ENCODE measurements at places on chromosomes 16 and 17.
A peak's percentile ranks its signal among the peaks of the same experiment; 100 is the strongest.

- DNase-seq = no peak
These were observed 615 bp downstream of the PRPSAP1 start for GRCh38 chr17:76353004-76353598.

- no peak for DNase-seq
These were observed 16.8 kb upstream of the DYNLL2 start for GRCh38 chr17:58066401-58066800.

DNA sequence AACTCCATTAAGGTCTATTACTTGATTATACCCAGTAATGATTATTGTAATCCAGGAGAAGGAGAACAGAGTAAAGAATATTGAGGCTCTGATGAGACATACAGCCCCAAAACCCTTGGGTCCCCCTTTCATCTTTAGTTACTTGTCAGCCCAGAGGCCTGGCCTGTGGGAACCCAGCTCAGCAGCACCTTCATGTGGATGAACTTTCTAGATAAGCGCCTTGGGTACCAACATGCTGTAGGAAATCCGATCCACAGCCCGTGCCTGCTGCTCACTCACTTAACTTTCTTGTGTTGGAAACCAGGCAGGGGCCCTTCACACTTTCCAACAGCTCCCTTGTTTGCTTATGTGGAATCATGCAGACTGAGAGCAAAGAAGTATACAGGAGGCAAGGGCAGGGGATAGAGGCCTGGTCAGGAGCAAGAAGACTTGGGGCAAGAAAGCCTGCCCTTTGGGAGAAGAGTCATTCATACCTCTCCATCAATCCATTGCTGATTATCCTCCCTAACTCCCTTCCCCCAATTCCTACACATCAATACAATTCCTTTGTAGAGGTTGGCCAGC lies 64.0 kb upstream of the SOX9 start:
- DNase-seq = no peak

GRCh38 chr16:2751577-2752034 lies 832 bp upstream of the SRRM2 start:
- no peak for DNase-seq

- DNase-seq = no peak
These were observed 18.6 kb downstream of the CREBBP start for GRCh38 chr16:3861808-3862451.

DNA sequence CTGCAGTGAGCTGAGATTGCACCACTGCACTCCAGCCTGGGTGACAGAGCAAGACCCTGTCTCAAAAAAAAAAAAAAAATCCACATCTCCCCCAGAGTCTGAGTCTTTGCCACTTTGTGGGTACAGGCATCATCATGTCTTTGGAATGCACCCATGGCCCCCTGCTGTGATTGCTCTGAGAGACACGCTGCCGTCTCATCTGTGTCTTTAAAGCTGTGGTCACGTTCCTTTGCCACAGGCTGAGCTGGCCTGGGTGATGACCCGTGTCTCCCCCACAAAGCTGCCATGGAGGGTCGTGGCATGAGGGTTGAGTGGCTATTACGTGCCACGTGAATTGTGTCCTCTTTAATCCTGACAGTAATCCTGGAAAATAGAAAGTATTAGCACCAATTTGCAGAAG lies 20.2 kb downstream of the CRISPLD2 start:
- no peak for DNase-seq

- no peak for DNase-seq
These were observed 2.7 kb downstream of the PRCD start for GRCh38 chr17:76542566-76542971.

DNA sequence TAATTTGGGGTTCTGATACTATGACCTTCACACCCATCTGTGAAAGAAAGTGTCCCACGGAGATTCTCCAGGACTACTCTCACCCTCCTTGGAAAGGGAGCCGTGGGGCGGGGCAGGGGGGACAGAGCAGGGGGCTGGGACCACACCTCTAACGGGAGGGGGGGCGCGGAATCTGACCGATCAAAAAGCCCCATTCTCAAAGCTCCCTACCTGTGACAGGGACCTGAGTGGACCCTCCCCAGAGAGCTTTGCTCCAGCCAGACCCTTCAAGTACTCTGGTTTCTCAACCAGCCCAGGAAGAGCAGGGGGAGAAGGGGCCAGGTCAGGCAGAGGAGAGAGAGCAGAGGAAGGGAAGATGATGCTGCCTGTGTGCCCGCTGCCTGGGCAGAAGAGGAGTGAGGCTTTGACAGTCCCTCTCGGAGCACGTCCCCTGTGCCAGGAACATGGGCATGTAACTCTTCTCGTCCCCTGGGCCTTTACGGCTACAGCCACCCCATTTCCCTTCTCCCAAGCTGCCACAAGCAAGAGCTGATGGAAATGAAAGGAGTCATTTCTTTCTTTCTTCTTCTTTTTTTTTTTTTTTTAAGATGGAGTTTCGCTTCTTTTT lies 682 bp downstream of the XAF1 start:
- no peak for DNase-seq

DNA sequence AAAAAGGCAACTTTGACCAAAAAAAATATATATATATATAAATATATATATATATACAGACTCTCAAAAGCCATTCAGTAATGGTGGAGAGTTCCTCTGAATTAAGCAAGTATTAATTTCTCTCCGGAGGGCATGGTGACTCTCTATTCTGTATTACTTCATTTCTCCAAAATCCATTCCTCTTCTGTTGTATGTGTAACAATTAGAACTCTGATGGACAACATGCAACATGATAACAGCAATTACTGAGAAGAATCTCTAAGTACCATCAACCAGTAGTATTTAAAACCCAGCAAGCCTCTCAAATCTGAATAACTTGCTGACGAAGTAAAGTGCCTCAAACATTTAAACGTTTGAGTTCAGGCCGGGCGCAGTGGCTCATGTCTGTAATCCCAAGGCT lies 2.3 kb downstream of the GRB2 start:
- no peak for DNase-seq

- DNase-seq = no peak
These were observed 8.8 kb downstream of the RASL10B start for GRCh38 chr17:35740216-35740615.

DNA sequence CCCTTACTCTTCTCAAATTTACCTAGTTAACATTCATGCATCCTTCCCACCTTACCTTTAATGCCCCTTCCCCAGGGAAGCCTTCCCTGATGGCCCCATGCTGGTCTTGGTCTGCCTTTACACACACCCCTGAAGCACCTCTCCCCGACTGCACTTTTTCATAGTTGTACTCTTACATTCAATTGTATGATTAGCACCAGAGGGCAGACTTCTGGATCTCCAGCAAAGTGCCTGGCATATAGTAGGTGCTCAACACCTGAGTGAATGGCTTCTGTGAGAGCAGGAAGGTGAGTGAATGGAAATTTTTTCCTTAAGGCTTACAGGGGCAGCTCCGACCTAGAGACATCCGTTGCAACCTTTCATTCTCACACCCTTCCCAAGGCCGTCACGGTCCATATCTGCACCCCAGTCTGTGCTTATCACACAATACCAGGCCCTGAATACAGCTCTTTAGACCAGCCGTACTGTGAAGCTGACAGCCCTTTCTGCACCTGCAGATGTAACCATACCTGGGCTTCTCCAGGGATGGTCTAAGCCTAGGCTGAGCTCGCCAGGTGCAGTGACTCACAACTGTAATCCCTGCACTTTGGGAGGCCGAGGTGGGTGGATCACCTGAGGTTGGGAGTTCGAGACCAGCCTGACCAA lies 4.4 kb downstream of the PGAP3 start:
- DNase-seq = no peak

DNA sequence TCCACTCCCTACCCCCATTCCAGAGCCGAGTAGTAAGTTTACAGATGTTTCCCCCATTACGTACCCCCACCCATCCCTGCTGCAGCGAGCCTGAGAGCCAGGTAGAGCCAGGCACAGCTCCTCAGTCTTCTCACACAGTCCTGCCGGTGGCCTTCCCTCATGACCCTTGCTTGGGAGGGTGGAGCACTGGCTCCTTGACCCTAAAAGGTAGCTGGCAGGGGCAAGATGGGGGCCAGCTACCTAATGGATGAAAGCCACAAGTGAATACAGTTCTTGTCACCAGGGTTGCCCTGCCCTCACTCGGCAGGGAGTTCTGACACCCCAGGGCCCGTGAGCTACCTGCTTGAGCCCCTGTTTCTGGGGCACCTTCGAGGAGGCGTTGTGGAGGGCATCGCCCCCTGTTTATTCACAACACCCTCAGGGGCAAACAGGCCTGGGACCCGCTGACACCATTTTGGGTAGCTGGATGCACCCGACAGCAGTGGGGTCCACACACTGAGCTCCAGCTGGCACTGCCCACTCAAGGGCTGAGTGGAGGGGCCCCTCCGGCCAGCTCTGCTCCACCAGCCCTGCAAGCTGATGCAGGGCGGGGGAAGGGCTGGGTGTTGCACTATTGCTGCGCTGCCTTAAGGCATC lies 22.2 kb downstream of the ADAM11 start:
- no peak for DNase-seq

GRCh38 chr17:65137021-65137939 lies at the start of gene RGS9:
Gene RGS9 (plus strand): TSS chr17:65137370. CDS start chr17:65137541, 171 bp downstream.
- DNase-seq = peak; percentile 48

DNA sequence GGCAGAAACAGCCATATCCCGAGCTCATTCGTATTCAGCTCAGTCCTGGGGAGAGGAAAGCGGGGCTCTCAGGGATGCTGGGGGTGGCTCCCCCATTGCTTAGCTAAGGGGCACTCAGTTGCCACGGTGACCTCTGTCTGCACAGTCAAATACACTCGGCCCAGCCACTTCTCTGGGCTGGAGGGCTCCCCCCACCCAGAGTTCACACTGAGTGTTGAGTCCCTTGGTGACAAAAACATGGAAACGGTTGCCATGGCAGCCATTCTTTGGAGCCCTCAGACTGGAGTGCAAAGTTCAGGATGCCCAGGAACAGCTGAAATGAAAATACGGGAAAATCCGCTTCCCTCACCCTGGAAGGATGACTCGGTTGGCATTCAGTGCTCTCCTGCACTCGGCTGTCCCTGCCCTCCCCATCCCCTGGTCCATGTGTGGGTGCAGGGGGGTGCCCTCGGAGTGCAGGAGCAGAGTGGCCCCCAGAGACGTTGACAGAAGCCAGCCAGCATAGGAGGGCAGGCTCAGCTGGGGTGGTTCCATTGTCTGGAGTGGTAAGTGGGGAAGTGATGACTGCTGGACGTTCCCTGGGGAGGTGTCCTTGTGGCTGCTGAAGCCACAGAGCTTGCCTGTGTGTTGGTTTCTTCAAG lies 216.5 kb downstream of the NTN1 start:
- DNase-seq = no peak

GRCh38 chr16:72427783-72428331 lies 255.9 kb upstream of the PMFBP1 start:
- DNase-seq = no peak

DNA sequence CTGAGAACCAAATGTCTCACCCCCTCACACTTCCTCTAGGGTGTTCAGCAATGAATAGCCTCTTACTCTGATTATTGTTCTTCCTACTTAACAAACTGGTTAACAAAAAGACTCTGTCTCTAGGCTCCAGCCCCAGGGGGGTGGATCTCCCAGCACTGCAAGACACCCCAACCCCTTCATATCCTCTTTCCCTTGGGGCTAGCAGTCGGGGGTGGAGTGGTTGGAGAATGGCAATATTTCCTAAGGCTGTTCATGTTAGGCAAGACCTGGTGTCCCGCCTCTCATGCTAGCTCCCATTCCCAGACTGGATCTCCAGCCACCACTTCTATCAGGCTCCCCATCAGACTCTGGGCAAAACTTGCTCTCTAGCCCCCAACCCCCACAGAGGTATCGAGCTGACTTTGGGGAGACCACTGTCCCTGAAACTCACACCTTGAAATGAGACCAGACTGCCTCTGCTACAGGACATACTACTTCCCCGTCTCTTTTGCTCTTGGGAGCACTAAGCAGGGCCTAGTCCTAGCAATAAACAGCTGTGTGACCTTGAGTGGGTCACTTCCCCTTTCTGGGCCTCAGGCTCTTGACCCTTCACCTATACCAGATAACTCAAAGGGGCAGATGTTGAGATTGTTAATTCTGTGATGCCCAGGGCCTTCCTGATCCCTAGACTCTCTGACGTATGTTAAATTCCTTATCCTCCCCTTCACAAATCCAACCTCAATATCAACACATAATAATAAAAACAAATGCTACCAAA lies 2.4 kb downstream of the SLC25A35 start:
- DNase-seq = no peak

GRCh38 chr16:89034573-89034961 lies 57.6 kb upstream of the CBFA2T3 start:
- no peak for DNase-seq

- no peak for DNase-seq
These were observed 141.4 kb downstream of the PMP22 start for GRCh38 chr17:15123593-15124263.

DNA sequence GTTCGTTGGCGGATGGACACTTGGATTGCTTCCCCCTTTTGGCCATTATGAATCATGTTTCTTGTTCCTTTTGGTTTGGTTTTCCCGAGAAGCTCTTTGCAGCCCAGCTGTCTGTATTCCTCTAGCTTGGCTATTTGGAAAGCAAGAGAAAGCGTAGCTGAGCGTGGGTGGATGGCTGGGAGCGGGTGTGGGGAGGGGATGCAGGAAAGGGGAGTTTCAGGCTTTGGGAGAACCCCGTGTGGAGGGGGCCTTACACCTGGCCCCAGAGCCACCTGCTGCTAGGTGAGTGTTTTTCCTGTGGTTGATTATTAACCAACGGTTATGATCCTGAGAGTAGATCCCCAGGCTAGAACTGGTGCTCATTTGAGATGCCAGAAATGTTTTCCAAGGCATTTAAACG lies 103.7 kb downstream of the RAP1GAP2 start:
- DNase-seq = no peak

- DNase-seq = no peak
These were observed 7.2 kb upstream of the KRTAP4-7 start for GRCh38 chr17:41076788-41077187.

- no peak for DNase-seq
These were observed 76.9 kb downstream of the RAI1 start for GRCh38 chr17:17757956-17758845.

- DNase-seq = no peak
These were observed 4.6 kb downstream of the TEN1 start for GRCh38 chr17:75983501-75984181.

DNA sequence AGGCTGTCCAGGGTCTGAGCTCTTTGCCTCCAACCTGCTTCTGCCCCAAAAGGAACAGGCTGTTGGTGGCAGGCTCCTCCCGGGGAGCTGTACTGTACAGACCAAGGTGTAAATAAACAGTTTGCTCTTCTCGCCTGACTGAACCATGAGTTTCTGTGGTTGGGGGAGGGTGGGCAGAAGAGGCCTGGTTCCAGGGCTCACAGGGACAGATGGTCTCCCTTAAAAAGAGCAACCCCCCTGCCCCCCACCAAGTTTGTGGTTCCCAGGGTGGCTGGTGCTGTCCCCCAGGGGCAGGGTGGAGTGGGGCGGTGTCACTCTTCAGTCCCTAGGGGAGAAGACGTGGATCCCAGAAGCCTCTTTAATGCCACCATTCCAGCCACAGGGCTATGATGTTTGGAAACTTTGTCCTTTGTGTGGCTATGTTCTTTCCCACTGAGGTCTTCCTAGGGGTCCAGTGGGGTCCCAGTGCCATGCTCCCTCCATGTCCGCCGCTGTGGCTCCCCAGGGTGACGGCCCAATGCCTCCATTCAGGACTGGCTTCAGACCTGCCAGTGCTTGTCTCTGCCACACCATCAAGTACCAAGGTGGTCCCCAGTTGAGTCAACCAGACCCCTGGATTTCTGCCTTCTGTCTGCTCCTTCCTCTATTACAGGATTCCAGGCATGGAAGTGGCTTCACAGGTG lies 146.7 kb downstream of the RAB11FIP4 start:
- DNase-seq = no peak
